ENCODE measurements at places on chromosomes 5 and 9. TPM values are rescaled to one million over a fixed set of nuclear protein-coding genes. Genes with fewer than 3 reads are reported as not detected.

GRCh38 chr9:33438926-33439680, 8.3 kb downstream of the AQP3 start:
- DNase-seq: no peak

DNA sequence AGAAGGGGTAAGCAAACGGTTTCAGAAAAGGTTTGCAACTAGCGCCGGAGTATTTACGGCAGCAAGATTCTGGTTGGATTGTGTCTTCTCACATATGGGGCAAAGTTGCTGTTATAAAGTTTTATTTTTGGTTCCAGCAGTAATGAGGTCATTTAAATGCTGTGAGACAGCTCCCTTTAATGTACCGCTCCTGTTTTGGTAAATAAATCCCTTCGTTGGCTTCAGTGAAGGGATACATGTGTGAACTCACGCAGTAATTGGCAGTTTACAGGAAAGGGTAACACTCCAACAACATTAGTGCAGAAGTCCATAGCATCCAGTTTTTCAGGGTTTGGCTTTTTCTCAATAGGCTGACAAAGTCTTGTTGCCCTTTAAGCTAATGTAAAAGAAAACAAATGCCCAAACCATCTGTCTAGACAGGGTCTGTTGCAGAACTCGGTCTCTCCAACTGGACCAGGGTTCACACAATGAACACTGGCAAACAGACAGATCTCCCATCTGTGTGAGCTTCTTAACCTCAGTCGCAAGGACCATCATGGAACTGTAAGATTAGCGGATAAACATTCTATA, 184.0 kb downstream of the GOLPH3 start:
- DNase-seq: no peak

DNA sequence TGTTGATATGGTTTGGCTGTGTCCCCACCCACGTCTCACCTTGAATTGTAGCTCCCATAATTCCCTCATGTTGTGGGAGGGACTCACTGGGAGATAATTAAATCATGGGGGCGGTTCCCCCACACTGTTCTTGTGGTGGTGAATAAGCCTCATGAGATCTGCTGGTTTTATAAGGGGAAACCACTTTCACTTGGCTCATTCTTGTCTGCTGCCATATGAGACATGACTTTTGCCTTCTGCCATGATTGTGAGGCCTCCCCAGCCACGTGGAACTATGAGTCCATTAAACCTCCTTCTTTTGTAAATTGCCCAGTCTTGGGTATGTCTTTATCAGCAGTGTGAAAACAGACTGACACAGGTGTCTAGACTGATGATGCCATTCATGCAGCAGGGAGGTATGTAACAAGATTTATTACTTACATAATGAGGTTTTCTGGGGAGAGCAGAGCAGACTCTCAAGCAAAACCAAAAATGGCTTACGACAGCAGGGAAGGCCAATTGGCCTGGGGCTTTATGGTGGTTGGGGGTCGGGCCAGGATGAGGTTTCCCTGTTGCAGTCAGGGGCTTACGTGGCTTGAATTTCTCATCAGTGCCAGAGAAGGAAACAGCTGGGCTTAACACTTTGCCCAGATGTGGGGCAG, 9.5 kb upstream of the COMMD10 start:
- DNase-seq: peak; percentile 7

- no peak for DNase-seq
Observed at GRCh38 chr9:124739360-124739759, 31.8 kb downstream of the NR6A1 start.

GRCh38 chr5:59439303-59439702, 454.2 kb downstream of the PDE4D start:
- DNase-seq: no peak

- no peak for DNase-seq
Observed at GRCh38 chr5:66520854-66521253, 75.3 kb upstream of the MAST4 start.

GRCh38 chr9:109272745-109273144, 48.1 kb downstream of the EPB41L4B start:
- DNase-seq: no peak

GRCh38 chr5:136034492-136034891, 5.7 kb downstream of the TGFBI start:
- peak; percentile 42 for DNase-seq

- no peak for DNase-seq
Observed at GRCh38 chr5:91028499-91028956, 354.6 kb downstream of the ARRDC3 start.

DNA sequence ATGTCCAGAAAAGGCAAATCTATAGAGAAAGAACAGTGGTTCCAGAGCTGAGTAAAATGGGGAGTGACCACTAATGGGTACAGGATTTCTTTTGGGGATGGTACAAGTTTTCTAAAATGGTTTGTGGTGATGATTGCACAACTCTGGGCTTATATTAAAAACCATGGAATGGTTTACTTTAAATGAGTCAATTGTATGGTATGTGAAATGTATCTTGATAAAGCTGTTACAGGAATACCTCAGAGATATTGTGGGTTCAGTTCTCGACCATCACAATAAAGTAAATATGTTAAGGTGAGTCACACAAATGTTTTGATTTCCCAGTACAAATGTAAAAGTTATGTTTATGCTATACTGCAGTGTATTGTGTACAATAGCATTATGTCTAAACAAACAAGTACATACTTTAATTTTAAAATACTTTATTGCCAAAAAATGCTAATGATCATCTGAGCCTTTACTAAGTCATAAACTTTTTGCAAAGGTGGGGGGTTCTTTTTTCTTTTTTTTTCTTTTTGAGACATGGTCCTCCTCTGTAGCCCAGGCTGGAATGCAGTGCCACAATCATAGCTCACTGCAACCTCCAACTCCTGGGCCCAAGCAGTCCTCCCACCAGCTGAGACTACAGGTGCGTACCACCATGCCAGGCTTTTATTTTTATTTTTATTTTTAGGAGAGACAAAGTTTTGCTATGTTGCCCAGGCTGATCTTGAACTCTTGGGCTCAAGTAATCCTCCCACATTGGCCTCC, 65.9 kb downstream of the SHOC1 start:
- no peak for DNase-seq

DNA sequence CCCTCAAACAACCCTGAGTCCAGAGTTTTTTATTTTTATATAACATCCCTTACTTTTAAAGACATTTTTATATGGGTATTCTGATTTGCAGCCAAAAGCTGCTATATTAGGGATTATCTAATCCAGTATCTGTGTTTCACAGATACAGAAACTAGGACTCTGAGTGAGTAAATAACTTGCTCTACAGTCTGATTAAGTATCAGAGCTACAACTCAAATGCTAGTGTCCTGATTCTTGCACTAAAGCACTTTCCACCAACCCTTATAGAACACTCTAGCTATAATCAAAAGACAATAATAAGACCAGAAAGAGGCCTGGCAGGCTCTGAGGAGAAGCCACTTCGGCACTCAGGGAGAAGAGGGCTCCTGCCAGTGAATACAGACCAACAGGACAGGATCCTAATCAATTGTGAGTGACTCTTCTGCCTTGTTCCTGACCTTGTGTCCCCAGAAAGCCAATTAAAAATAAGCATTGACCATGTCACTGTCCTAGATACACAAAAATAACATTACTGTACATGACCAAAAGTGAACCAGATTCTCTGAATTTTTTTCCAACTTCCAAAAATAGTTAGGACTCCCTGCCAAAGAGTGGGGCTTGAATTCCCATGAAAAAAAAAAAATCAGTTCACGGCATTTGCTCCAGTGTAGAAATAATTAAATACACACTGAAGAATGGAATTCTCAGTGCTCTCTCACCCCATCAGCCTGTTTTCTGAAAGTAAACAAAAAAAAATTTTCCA, 63.6 kb upstream of the MAP3K1 start:
- DNase-seq: no peak

PCDHGC4 gene
- total RNA-seq: 6.4 TPM

CSF2 gene
- not detected for total RNA-seq

PPIC gene
- not detected for total RNA-seq

TAF7 gene
- 113 TPM for total RNA-seq

Measured in OCI-LY7 (cell line).